ENCODE measurements at places on chromosomes 7 and 10.

DNA sequence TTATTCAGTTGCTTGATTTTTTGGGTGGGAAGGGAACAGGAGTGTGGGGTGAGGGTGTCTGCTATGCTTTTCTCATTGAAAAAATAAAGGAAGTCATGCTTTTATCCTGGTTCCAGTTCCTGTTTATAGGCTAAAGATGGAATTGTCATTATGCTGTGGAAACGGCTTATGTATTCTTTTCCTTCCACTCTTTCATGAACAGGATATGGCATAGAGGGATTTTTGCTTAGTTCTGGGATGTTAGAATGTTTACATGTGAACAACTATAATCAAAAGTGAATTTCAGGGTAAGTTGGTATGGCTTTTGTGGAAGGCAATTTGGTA, 35.9 kb upstream of the PTPN12 start:
- no peak for DNase-seq

- no peak for DNase-seq
Measured at GRCh38 chr10:133527771-133528271, 658 bp downstream of the CYP2E1 start.

DNA sequence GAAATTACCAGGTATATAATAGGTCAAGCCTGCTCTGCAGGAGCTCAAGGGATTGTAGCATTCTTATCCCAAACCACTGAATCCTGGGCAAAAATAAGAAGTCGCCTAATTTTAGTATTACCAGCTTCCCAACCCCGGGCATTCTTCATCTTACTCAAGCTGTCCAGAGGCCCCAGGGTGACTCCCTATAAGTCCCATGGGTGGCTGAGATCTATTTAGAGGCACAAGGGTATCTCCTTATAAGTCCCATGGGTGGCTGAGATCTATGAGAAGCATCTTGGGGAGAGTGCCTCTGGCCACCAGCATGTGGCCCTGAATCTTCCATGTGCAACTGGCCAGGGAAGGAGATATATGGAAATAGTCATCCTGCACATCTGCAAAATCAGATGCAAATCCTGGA, 38.9 kb downstream of the PRSS2 start:
- no peak for DNase-seq

- DNase-seq = no peak
Measured at GRCh38 chr10:130224228-130224627, 88.0 kb downstream of the GLRX3 start.

GRCh38 chr10:90977162-90977854, 56.4 kb upstream of the ANKRD1 start:
- no peak for DNase-seq

DNA sequence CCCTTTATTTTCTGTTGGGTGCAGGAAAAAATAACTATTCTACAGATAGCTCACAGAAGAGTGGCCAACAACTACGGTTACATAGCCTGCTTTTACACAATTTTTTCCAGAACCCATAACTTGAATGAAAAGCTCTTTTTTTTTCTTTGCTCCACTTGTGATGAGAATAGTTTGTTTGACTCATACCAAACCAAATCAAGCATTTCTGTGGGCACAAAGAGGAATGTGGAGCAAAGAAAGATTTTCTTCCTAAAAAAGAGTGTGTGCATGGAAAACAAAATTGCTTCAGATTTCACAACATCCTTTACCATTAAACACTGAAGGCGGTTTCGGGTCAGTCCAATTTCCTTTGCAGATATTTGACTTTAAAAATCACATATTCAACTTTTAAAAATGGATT, 54.8 kb upstream of the RAB11FIP2 start:
- no peak for DNase-seq
